ENCODE measurements at places on chromosomes 13 and 19.
A peak's percentile ranks its signal among the peaks of the same experiment; 100 is the strongest.

DNA sequence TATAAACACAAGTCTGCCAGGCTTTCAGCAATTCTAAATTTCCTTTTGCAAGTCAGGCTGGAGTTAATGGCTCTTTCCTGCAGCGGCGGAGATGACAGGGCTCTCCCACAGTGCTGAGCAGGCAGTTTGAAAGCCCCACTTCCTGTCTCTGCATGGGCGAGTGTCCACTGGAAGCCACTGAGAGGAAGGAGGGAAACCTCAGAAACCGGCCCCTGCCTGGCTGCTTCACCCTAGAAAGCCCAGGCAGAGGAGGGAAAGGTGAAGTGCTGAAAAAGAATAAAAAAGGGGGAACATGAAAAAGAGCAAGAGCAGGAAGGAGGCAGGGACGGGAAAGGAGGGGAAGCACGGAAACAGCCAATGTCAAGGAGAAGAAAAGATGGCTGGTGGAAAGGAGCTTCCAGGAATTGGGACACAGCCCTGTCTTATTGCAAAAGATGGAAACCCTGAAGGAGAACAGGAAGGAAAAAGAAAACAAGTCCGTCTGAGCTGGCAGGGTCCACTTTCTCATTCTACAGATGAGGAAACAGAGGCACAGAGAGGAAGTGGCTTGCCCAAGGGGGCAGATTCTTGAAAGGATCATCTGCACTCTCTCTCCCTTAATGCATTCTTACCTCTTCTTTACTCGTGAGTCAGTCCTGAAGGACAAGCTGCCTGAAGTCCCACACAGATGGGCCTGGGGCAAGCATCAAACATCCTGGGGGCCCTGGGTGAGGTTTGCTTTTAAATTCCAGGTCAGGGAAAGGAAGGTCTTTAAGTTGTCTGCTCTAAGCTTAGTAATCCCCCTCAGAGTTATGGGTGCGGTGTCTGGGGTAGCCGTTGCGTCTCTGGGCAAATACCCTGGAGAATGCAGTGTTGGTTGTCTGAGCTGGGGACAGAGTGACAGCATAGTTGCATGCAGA is 38.8 kb upstream of the ALOX5AP start:
- DNase-seq, result no peak

- no peak for DNase-seq
These were observed 55.1 kb upstream of the C1QTNF9 start for GRCh38 chr13:24254146-24254841.

DNA sequence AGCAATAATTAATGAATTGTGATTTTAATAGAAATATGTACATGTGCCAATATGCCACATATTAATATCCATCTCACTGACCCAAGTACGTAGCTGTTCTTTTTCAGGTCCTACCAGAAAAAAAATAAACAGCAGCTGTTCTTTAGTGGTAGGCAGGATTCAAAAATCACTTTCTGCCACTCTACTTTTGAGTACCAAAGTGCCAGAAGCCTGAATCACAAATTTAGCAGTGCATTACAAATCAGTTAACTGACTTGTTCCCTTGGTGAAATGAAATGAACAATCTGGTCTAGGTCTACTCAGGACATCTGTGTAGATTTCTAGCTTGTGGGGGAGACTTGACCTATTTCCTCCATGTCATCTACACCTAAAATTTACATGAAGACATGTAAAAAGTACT is 775.5 kb upstream of the GPC6 start:
- DNase-seq, result no peak

DNA sequence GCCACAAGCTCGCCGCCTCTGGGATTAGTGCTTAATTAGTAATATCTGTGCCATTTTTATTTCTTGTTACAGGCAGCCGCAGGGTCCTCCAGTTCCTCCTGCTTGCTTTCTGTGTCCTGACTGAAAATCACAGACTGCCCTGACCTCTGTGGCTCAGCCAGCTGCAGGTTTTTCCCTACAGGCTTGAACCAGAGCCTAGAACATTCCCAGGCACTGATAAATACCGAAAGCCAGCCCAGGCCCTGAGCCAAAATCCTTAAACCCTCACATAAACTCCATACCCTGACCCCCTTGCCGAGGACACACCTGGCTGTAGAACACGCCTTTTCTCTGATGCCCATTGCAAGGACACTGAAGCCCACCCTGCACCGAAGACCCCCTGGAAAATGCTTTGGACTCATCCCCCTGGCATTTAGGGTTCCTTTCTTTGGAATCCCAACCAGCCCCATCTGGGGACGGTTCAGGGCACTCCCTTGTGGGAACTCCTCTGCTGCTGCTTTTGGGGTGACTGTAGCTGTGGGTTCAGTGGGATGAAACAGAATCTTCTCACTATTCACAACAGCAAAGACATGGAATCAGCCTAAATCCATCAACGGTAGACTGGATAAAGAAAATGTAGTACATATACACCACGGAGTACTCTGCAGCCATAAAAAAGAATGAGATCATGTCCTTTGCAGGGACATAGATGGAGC is 15.5 kb downstream of the DPP9 start:
- no peak for DNase-seq

GRCh38 chr13:109989155-109989554 is 202.8 kb upstream of the IRS2 start:
- no peak for DNase-seq

DNA sequence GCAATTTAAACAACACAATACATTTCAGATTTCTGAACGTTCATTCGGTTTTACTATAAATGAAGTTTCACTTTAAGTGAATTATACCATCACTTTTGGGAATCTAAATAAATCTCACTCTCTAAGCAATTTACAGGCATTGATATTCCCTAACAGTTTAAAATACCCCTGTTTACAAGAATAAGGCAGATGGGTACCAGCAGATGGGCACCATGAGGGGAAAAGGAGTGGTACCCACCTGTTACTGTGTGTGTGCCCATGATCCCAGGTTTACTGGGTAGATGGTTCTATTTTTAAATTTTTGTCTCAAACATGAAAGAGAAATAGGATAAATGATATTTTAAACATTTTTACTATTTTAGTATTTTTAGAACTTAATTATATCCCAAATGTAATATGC is 212.9 kb downstream of the PCDH9 start:
- no peak for DNase-seq

DNA sequence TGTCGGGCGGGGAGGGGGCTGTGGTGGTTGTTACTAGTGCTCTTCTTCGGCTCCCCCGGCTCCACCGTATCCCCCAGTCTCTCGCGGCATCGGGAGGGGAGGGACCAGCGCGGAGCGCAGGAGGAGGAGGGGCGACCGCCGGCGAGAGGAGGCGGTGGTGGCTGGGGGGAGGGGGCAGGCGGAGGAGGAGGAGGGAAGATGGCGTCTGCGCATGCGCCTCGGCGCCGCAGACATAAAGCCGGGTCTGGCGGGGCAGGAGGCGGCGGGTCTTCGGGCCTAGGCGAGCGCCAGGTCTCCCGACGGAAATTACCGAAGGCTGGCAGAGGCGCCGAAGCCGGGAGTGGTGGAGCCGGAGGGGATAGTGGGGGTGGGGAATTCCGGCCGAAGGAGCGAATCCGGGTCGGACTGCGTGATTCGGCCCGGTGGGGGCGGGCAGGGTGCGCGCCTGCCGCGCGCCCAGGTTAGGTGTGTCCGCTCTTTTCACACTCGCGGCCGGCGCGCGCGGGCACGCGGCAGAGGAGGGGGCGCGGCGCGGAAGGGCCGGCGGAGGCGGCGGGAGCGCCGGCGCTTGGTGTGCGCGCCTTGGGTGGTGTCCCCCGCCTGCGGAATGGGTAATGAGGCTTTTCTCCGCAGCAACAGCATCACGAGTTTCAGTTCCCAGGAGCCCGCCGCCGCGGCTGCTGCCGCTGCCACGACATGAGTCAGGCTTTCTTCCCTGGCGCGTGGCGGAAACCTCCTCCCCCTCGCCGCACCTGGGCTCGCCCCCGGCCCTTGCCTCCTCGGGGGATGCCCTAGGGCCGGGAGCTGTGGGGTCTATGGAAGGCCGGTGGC is 1.3 kb upstream of the TSC22D1 start:
- peak; percentile 90 for DNase-seq

DNA sequence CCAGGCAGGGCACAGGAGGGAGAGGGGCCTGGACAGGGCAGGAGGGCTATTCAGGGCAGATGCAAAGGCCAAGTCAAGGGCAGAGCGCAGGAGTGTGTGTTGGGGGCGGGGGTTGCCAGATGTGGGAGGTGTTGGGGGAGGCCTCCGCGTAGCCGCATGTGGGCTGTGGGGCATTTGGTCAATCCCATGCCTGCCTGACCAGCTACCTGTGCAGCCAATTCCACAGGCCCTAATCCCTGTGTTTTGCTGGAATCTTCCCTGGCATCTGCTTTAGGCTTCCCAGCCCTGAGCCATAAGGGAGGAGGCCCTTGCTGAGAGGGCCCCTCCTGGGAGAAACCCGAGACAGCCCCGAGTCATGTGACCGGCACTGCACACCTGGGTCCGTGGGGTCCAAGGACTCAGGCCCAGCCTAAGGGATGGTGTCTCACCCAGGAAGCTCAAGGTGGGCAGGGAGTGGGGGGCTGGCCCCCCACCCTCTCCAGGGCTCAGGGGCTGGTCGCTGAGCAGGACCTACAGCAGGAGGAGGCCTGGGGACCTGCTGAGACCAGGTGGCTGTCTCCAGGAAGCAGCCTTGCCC is 20.3 kb downstream of the RFX1 start:
- no peak for DNase-seq

DNA sequence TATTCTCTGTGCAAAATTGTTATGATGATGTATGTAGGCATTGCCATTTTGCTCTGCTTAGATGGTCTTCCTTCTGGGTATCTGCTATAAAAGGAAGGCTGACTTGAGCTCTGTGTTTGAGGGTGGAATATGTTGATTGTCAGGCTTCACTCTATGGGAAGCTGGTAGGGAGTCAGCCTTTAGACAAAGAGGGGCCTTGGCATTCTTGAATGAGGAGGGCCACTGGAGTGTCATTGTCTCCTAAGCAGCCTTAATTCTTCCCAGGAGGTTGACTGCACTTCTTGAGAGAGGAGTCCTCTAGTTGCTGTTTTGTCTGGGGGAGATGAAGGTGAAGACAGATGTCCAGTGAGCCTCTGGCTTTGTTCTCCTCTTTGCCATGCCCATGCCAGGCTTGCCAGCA is 266.8 kb downstream of the KCNRG start:
- DNase-seq, result no peak

GRCh38 chr19:18899624-18900560 is 3.9 kb upstream of the CERS1 start:
- DNase-seq, result no peak

DNA sequence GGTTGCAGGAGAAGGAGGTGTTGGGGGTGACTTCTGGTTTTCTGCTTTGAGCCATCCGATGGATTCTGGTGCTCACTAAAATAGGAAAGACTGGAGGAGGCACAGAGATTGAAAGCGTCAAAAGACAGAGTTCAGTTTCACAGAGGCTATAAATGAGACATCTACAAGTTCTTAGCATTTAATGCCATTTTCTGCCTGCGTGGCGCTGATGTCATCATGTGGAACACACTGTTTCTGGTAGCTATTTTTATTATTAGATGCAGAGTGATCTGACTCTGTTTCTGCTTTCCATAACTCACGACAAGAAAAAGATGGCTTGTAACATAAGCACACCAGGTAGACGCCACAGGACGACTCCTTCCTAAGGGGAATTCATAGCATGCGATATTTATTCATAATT is 3.3 kb upstream of the SLC39A3 start:
- DNase-seq, result no peak

- DNase-seq, result no peak
These were observed 5.5 kb upstream of the PTOV1 start for GRCh38 chr19:49845414-49845813.

DNA sequence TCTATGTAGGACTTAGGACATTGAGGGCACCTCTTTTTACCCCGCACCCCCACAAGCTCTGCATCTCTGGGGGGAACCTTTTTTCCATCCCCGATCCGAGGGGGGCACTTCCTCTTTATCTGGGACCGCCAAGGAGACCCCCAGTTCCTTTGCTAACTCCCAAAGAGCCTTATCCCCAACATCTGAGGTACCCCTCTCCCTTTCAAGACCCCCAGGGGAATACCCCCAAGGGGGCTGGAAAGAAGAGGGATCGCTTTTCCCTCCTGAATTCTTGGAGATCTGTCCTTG is 1.1 kb downstream of the TNFSF9 start:
- no peak for DNase-seq

GRCh38 chr19:5206751-5207075 is 133.9 kb downstream of the PTPRS start:
- no peak for DNase-seq

DNA sequence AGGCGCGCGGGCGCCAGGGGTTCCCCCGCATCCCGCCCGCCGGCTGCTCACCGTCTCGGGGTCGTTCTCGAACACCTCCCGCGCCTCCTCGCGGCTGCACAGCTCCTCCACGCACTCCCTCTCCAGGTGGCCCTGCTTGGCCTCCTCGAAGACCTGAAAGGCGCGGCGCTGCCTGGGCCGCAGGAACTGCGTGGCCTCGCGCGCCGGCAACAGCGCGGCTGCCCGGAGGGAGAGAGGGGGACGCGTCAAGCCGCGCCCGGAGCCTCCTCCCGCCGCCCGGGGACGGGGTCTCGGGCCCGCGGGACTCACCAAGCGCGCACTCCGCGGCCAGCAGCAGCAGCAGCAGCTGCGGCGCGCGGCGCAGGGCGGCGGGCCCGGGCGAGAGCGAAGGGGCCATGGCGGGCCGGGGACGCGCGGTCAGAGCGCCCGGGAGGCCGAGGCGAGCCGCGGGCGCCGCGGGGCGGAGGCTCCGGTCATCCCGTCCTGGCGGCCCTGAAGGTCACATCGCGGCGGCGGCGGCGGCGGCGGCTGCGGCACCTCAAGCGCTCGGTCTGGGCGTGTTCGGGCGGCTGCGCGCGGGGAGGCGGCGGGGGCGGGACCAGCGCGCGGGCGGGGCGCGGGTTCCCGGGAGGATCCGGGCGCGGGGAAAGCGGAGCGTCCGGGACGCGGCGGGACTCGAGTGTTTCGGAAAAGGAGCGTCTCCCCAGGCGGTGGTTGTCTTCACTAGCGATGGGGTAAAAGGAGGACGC is at the start of gene GAS6:
Gene GAS6, minus strand, starts transcription at position 553 of the 749 bp plus-strand sequence. Its CDS starts 156 bp downstream, at position 397.
- no peak for DNase-seq

DNA sequence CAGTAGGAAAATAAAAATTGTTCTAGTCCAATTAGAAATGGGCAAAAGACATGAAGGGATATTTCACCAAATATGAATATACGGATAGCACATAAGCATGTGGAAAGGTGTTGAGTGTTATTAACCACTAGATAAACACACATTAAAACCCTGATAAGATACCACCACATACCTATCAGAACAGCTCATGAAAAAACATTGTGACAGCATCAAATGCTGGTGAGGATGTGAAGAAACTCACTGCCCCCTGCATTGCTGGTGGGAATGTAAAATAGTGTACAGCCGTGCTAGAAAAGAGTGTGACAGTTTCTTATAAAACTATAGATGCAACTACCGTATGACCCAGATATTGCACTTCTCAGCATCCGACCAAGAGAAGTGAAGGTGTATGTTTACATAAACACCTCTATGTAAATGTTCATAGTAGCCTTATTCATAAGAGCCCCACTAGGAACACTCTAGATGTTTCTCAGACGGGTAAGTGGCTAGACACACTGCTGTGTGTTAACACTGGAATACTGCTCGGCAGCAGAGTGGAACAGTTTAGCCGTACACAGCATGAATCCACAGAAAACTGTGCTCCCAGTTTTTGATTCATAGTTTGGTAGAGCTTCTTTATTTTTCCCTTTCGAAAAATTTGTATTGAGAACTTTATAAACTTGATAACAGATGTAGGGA is 321.1 kb downstream of the MYO16 start:
- DNase-seq, result no peak
